Esophagus mucosa (tissue), 1 donor: ENCODE measurements at places on chromosomes 2 and 18.

- ATAC-seq: no peak
Measured at GRCh38 chr2:222292149-222293134, 6.4 kb downstream of the PAX3 start.

GRCh38 chr2:74137651-74138599, 9.8 kb downstream of the BOLA3 start:
- no peak for ATAC-seq

DNA sequence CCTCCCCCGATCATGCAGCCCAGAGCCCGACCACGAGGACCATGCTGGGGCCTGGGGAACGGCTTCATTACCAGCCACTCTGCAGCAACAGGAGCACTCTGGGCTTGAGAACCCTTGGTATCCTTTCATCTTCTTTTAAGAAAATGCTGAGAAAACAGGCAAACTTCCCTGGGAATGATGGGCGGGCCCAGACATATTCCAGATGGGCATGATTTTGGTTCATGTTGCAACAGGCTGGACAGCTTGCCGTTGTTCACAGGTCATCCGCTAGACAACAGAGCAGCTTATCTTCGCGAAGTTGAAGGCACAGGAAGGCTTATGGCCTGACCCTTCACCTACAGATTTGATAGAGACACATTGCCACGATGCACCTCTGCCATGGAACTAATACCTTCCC, 121.0 kb downstream of the KLHL29 start:
- ATAC-seq: peak; percentile 50

DNA sequence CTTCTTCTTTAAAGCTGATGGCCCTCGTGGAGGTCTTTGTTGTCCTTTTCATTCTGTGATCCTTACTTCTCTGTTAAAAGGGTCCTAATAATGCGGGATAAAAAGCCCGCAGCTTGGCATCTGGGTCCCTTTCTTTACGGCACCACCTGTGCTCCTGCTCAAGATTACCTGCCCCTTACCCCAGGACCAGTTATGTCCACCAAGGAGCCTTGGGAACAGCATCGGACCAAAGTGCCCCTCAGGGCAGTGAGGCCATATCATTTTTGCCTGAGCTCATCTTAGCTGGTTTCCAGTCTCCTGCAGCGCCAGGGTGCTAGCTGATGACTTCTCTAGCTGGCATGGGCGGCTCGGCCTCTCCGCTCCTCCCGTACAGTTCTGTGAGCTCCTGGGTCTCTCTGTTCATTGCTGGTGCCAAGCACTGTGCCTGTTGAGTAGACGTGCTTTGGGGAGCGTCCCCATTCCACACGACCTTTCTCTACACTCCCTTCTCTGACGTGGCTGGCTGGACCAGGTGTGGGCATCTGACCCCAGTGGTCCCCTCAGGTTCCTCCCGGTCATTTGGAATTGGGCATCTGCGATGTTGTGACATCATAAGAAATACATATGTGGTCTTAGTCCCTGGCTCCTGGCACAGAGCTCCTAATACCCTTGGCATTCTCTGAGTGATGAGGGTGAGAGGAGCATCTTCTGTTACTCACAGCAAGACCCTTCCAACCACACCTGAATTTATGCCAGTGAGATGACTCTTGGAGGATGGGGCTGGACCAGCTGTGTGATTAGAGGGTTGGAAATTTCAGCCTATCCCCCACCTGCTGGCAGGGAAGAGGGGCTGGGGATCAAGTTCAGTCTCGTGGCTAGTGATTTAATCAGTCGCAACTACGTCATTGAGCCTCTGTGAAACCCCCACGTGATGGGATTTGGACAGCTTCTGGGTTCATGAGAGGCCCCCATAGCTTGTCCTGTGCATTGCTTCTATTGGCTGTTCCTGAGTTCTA, 134.2 kb upstream of the HS6ST1 start:
- no peak for ATAC-seq

GRCh38 chr2:183564726-183565125, 440.5 kb downstream of the NUP35 start:
- no peak for ATAC-seq

- peak; percentile 14 for ATAC-seq
Measured at GRCh38 chr2:64637000-64637635, 16.6 kb downstream of the SERTAD2 start.

DNA sequence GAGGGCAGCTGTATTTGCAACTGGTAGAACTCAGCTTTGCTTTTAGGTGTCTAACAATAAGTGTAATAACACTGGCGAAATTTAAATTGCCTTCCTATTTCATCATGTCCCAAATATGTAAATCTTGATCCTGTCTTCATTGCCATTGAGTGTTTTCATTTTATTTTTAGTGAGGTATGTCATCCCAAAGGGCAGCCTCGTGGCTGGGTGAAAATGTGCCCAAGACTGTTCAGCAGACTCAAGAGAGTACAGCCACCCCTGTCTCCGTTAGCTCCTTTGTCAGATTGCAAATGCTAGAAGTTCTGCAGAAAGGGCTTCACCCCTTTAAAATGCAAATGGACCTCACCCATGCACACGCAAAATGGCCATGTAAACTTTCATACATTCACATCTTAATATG, 278.8 kb downstream of the RND3 start:
- no peak for ATAC-seq

DNA sequence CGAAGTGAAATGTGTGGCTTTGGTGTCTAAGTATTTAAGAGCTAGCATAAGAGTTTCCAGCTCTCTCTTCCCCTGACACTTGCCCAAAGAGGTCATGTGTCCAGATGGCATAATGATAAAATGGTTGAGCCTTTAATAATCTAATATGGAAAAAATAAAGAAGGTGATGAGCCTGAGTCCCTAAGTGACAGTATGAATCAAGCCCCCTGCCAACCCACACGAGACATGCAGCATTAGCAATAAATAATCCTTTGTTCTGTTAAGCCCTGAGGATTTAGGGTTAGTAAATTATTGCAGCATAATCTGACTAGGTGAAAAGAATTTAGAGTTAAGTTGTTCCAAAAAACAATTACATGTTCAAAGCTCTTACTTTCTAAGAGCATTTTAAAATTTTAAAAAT, 217.2 kb upstream of the CCDC150 start:
- no peak for ATAC-seq
